Airway epithelial cell (primary cell): ENCODE measurements at places on chromosomes 16 and 17. TPM values are rescaled to one million over a fixed set of nuclear protein-coding genes. Genes with fewer than 3 reads are reported as not detected.

The ZPBP2 gene
- total RNA-seq, result 0.05 TPM in 1 of 2 replicates, not detected in the other

The C16orf96 gene
- total RNA-seq, result not detected in 2 replicates

The MYH13 gene
- not detected in 2 replicates for total RNA-seq

The AGRP gene
- total RNA-seq, result not detected in 2 replicates

The ADGRG1 gene
- 66.5 and 85.0 TPM in 2 replicates for total RNA-seq

The CES5A gene
- total RNA-seq, result not detected in 2 replicates

The ZNF646 gene
- total RNA-seq, result 11.4 and 13.9 TPM in 2 replicates
